ENCODE measurements at places on chromosomes 1 and 21.

DNA sequence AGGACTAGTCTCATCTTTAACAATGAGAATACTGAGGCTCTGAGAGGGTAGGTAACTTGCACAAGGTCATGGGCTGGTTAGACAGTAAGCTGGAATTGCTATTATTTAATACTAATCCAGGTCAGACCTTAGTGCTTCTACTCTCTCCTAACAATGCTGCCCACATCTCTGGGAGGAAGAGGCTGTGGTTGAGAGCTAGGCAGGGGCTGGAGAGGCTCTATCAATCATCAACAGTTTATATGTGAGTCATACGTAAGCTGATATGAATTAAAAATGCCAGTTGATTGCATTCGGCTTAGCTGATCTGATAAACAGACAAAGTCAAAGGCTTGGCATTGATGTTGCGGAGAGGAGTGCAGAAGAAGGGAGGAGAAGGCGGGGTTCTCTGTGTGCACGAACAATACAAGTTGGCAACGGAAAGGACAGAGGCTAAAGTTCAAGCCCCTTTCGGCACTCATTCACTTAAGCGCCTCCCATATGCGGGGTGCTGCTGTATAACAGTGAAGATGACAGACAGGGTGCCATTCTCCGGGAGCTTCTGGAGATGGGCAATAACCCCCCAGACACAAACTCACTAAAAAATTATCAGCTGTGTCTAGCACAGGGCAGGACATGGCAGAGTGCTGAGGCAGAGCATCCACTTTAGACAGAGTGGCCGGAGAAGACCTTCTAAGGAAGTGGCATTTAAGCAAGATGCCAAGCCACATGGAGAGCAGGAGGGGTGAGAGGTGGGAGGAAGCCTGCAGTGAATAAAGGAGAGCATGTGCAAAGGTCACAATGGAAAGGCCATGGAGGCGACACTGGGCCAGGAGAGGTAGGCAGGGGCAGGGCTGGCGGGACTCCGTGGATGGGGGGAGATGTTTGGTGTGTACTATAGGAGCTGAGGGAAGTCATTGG is 195.2 kb downstream of the ZSCAN20 start:
- no peak for DNase-seq

DNA sequence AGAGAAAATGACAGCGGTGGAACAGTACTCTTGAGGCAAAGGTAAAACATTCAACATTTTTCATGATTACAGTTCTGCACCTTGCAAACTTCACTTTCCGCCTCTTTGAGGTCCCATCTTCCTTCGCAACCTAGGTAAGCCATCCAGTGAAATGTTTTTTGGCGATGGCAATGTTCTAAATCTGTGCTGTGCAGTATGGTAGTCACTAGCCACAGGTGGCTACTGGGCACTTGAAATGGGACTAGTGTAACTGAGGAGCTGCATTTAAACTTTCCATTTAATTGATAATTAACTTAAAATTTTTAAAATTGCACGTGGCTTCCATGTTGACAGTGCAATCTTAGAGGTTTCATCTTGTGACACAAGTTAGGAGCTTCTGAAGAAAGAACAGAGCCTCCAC is 13.0 kb downstream of the EXOC8 start:
- DNase-seq = no peak

DNA sequence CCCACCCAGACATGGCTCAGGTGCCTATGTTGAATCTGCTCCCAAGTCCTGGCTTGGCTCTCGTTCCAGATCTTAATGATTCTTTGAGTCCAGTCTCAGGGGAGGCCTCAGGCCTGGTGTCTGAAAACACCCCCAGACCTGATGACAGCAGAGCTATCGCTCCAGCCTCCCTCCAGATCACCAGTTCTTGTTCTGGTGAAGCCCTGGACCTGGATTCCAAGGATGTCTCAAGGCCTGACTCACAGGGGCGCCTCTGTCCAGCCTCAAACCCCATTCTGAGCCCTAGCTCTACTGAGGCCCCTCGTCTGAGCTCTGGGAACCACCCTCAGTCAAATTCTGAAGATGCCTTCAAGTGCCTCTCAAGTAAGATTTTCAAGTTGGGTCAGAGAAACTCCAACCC is 11.4 kb downstream of the MROH7 start:
- no peak for DNase-seq

- DNase-seq = no peak
Measured at GRCh38 chr1:223731133-223731770, 18.9 kb downstream of the CAPN2 start.

- DNase-seq = peak; percentile 83
Measured at GRCh38 chr1:145859491-145860023, 676 bp upstream of the PIAS3 start.

GRCh38 chr1:227428803-227429202 is 110.5 kb upstream of the CDC42BPA start:
- DNase-seq = no peak

GRCh38 chr21:29166323-29166722 is 35.9 kb downstream of the MAP3K7CL start:
- DNase-seq = no peak

DNA sequence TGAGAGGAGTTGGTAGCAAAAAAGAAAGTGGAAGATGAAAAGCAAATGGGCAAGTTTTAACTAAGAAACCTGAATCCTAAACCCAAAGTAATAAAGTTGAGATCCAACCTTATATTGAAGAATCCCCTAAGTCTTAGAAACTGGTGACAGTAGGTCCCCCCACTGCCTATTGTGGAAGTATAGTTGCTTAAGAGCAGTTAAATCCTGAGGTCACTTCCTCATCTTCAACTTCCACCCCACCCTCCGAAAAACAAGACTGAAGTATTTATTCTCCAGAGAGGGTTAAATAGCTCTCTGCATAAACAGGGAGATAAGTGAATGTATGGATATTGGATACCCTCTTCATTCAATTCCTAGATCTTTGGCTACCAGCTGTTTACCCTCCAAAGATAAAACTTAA is 3.3 kb upstream of the DSTYK start:
- no peak for DNase-seq
